ENCODE measurements at places on chromosomes 16 and 17.

GRCh38 chr17:9837551-9838471 lies 12.1 kb downstream of the GLP2R start:
- no peak for DNase-seq

- no peak for DNase-seq
Observed at GRCh38 chr17:76009969-76010661, 9.5 kb downstream of the CDK3 start.

DNA sequence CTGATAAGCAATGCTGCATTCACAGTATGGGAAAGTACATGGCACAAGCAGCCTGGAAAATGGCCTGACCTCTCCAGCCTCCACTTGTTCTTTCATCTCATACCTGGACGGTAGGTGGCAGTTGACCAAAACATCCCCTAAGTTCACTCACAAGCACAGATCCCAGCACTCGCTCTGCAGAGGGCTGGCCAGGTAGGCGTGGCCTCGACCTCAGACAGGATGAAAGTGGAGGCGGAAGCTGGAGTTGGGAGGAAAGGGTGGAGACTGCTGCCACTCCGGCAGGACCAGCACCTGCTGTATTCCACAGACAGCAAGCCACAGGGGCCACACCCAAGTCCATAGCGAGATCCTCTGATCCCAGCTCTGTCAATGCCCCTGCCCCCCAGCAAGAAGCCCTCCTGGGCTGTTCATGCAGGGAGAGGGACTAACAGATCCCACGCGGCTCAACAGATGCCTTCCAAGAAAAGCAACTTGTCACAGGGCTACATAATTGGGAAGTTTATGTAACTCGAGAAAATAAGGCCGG lies 31.3 kb downstream of the ZCCHC14 start:
- no peak for DNase-seq

DNA sequence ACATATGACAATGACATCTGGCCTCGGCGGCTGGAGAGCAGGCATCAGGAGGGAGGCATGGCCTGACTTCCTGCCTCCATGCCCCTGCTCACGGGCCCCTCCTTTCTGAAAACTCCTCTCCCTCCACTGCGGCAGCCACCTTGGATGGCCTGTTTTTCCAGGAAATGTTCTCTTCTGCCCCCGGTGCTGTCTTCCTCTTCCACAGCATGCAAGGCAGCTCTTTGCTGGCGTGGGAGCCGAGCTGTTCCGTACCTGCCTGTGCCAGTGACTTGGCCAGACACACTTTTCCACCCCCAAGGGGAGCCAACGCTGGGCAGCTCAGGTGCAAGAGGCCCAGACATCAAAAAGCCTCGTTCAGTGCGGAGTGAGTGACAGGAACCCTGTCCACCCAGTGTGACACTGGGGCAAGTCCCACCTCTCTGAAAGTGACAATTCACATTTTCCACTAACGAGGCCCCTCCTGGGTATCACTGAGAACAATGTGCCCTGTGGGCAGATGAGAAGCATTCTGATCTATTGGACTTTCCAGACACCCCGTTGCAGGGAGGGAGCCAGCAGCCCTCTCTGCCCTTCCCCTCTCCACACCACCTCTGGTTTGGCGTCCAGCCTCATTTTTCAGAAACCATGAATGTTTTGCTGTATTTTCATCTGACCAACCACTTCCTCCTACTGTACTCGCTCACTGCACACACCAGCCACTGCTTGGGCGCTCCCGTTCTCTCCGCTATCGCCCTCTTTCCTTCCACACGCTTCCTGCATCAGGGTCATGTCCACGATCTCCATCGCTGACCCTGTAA lies 31.2 kb downstream of the NSMCE1 start:
- no peak for DNase-seq

DNA sequence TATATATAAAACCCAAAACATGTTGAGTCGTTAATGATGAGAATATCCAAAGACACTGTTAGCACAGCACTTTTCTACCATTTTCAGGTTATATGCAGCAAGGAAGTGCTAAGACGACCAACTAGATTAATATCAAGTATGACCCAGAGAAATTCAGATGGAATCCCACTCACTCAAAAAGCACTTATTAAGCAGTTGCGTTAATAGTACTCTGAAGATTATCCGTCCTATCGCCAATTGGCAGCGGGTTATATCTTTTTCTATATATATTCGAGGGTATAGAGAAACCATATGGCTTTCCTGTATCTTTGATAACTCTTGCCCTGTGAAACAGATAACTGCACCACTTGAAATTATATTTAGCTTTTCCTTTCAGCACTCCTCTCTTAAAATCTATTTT lies 1.1 kb downstream of the CRLF3 start:
- no peak for DNase-seq

DNA sequence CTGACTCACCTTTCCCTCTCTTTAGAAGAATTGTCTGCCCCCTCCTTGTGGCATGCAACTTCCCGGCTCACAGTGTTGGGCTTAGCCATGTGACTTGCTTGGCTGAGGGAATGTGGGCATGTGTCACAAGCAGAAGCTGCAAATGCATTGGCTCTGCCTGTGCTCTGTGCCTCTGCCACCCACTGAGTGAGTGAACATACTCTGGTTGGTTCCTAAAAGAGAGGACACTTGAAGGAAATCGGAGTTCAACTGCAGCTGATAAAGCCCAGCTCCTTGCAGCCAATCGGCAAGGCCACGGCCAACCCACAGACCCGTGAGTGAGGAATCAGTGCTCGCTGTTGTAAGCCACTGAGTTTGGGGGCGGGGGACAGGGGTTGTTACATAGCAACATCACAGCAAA lies 10.9 kb upstream of the GINS2 start:
- DNase-seq, result peak; percentile 18

DNA sequence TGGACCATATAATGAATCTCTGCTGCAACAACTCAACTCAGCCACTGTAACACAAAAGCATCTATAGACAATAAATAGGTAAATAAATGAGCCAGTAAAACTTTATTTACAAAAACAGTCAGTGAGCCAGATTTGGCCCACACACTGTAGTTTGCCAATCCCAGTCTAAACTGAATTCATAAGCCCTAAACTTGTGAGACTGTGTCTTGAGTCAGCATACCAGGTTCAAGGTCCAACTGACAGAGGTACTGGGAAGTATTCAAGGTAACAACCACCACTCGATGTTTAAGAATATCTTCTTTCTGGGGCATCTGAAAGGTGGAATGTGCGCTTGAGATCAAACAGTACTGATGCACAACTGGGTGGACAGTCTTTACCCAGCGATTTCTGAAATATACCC lies 94.2 kb downstream of the HELZ start:
- no peak for DNase-seq

GRCh38 chr17:44925731-44926697 lies 10.7 kb upstream of the GFAP start:
- no peak for DNase-seq

- DNase-seq, result no peak
Observed at GRCh38 chr17:44414394-44415155, 25.1 kb upstream of the ITGA2B start.

- no peak for DNase-seq
Observed at GRCh38 chr17:30212750-30213149, 22.7 kb downstream of the SLC6A4 start.

DNA sequence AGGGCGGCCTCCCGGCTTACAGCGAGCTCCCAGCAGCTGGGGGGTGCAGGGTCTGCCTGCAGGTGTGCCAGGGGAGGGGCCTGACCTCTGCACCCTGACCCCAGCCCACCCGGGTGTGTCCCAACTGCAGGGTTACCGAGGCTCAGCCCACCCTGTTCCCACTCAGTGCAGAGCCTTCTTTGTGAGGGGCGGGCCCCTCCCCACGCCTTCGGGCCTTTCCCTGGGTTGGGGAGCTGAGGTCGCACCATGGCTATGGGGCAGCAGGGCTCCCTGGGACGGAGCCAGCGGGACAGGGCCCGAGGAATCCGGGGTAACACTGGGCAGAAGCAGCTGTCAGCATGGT lies 17.1 kb downstream of the CACNA1H start:
- DNase-seq, result no peak

DNA sequence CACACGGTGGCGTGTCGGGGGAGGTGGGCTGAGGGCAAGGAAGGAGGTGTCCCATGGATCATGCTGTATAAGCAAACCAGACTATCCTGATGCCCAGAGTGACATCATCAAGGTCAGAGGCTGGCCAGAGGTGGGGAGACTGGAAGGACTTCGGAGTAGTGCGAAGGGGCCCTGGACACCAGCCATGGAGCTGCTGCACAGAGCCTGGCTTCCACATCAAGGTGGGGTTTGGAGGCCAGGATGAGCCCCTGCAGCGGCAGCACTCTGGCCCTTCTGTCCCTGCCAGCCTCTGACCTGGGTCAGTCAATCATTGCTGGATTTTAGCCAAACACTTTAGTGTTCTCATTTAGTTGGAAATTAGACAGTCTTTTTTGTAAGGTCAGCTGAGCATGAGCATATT lies 34.8 kb downstream of the MED13 start:
- no peak for DNase-seq

DNA sequence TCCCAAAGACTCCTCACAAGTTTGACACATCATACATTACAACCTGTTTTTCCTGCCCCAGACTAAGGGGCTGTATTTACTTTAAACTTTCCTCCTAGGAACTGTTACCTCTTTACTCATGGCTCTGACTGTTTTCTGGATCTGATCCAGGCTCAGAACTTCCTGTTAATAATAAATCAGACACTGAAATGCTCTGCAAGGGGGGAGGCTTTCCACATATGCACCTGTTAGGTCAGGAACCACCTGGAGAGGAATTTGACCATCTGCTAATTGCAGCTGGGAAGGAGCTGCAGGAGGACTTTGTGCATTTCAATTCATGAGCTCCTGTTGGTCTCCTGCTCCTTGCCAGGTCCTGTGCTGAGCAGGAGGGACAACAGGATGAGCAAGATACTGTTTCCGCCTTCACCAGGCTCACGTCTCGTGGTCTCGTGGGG lies 476.9 kb upstream of the CDH5 start:
- DNase-seq, result no peak

DNA sequence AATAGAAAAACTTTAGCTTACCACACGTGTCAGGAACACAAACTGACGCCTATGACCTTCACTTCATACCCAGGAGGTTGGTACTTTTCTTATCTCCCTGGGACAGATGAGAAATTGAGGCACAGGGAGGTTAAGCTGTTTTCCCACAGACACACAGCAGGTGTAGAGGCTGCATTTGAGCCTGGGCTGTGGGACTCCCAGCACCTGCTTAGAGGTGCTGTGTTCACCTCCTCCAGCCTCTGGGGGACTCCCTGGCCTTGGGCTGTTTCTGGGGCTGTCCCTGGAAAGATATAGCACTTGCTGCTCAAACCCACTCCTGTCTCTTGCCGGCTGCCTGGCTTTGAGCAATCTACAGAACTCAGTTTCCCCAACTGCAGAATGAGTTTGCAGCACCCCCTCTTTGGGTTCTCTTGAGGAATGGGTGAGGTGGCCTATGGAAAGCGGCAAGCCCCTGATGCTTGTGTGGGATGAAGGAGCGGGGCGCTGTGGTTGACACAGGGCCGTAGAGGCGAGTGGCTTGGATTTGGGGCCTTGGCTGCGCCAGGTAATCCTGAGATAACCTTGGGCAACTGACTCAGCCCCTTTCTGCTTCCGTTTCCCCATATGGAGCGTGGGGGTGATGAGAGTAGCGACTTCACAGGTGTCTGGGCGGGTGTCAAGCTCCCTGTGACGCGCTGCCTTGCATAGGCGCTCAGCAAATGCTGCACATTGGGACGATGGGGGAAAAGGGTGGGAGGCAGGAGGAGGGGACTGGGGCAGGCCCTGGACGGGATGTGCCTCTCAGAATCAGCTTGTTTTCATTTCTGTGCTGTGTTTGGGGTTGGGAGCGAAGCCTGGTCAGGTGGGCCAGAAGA lies 104.5 kb upstream of the CIBAR2 start:
- DNase-seq, result no peak

GRCh38 chr16:2037647-2038381 lies 9.8 kb downstream of the NTHL1 start:
- no peak for DNase-seq

DNA sequence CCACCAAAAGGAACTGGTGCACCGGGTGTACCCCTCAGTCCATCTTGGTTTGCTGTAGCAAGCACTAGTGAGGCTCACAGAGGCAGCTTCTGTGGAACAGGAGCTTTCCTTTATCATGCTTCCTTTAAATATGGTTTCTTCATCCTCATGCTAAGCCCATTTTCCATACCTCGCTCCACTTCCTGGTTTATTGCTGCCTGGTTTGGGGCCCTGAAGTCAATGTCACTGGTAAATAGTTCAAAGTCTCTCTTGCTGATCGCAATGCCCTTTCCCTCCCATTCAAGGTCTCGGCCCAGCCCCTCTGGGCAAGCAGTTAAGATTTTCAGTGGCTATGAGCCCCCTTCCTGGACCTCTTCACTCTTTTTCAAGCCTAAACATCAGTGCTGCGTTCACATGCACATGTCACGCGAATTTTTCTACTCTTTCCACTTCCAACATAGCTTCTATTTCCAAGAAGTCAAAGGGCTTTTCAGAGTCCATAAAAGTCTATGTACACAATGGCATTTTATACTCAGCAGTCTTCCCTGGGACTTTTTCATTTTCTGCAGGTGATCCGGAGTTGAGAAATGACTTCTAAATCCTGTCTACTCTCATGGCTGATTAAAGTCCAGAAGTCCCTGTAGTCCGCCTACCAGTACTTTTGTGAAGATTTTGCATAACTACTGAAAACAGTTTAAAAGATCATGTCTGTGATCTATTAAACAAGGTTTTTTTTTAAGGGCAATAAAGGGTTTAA lies 323.8 kb upstream of the ZFHX3 start:
- no peak for DNase-seq

DNA sequence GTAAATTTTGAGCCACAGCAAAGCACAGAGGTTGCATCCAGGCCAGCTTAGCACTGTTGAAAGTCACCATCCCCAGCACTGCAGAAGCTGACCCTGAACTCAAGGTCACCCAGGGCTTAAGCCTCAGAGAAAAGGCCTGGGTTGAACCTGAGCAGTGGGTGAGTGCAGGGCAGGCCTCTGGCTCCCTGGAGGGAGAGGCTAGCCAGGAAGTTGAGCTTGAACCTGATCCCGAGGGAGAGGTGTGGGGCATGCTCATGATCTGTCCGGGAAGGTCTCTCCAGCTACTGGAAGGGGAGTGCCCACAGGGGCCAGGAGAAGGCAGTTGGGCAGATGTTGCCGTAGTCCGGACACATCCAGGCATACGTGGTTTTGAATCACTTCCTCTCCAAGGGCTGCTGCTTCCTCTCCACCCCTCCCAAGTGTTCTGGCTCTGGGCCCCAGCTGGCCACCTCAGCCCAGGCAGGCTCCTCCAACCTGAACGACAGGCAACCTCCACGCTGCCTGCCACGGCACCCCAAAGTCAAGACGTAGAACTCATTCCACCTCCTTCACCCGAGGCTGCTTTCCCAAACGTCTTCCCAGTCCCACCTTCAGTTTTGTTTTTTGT lies 18.4 kb downstream of the CARHSP1 start:
- no peak for DNase-seq

DNA sequence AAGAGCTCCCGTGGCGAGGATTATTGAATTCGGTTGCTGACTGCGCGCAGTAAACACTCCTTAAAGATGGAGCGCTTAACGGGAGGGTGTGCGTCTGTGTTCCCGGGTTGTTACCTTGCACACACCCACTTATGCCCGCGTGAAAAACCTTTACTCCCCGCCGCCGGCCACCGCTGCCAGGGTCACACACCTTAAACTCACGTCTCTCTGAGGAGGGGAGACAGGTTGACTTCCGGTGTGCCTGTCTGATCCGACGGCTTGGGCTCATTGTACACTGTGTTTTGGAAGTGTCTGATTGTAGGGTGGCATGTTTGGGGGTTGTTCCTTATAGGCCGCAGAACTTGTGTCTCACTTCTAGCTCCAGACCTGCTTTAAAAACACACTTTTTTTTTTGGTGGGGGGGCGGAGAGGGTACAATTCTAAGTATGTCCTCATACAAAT lies 66.8 kb downstream of the KPNA2 start:
- no peak for DNase-seq

GRCh38 chr17:78951967-78952551 lies 26.9 kb upstream of the TIMP2 start:
- no peak for DNase-seq

- DNase-seq, result peak; percentile 80
Observed at GRCh38 chr16:48384520-48385252, 527 bp downstream of the SIAH1 start.
